ENCODE measurements at places on chromosomes 5 and 9. TPM values are rescaled to one million over a fixed set of nuclear protein-coding genes. Genes with fewer than 3 reads are reported as not detected.

The MACIR gene
- 51.8 TPM for total RNA-seq

The TMEM245 gene
- 85.0 TPM for total RNA-seq

The TRIM36 gene
- 98.4 TPM for total RNA-seq

The GLRA1 gene
- 0.16 TPM for total RNA-seq

The UGT3A1 gene
- not detected for total RNA-seq

The CCNI2 gene
- 0.16 TPM for total RNA-seq

The SLC4A9 gene
- total RNA-seq, result under 0.01 TPM

The SHC3 gene
- total RNA-seq, result 51.5 TPM

The PCDHGC4 gene
- 91.2 TPM for total RNA-seq

The IFNE gene
- not detected for total RNA-seq

The ANXA1 gene
- 27.0 TPM for total RNA-seq

The TMEFF1 gene
- 47.6 TPM for total RNA-seq

The CERT1 gene
- total RNA-seq, result 49.6 TPM

The RLN1 gene
- total RNA-seq, result 0.62 TPM

The FLT4 gene
- total RNA-seq, result 2.3 TPM

The CLPTM1L gene
- total RNA-seq, result 101 TPM

The IGIP gene
- 11.9 TPM for total RNA-seq
